ENCODE measurements at places on chromosomes 1 and 21.

GRCh38 chr1:176595217-176595616, 132.2 kb downstream of the PAPPA2 start:
- DNase-seq = no peak

DNA sequence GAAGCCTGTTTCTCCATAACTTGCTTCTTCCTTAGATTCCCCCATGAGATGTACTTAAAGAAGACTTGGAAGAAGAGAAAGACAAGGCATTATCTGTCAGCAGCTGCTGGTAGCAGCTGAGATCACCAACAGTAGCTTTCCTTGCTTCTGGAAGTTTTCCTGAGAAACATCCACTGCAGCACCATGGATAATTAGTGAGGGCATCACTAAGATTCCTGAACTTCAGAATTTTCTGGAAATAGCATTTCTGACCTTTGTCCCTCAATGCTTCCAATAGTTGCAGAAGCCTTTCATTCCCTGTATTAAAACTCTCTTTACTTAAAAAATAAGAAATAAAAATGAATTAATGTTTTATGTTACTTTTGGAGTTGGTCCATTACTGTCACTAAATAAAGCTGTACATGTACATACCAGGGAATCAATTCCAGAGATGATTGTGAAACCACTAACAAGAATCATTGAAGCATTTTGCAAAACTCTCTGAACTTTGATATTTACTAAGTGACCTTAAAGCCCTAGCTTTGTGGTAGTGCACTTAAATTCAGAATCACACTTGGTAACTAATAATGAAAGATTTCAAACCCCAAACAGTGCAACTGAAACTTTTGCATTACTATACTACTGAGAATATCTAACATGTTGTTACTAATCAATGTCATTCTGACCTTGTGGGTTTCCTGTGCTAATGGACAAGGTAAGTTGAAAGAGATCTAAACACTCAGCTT, at the start of gene CFHR4:
CFHR4 (plus strand) TSS at position 538 of the 725 bp plus-strand sequence; CDS start at position 637, 99 bp downstream.
- DNase-seq = peak; percentile 17

- DNase-seq = no peak
These were observed 3.4 kb upstream of the COL6A2 start for GRCh38 chr21:46094401-46095082.

DNA sequence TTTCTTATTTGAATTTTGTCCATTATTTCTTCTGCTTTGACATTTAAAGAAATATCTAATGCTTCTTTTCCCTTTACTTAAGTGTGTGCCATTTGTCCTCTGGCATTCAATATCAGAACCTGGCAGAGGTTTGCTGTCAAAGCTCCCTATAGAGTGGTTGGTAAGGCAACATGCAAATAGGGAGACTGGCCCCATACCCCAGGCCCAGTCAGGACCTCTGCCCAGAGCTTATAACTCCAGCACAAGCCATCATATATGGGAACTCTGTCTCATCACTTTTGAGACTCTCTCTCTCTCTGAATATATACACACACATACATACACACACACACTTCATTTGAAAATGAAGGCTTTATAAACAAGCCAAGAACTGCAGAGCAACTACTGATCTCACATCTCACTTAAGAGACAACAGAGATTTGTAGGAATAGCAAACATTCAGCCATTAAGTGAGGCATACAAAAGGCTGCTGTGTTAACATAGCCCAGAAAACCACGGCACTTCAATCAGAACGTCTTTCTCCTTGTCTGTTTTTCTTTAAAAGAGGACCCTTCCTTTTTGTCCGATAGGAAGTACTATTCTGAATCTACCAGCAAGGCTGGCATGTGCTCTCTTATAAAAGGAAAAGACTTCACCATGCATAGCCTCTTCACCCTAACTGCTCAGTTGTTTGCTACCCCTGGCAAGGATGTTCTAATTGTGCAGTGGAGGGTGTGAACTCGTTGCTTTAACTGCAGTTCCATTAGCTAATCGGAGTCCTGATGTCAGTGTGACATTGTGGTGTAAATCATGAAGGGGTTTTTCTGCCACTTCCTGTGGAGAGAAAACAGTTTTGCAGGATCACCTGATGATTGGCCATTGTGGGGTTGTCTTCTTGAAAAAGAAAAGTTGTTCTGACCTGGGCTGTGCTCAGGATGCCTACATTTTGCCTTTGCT, 101.7 kb downstream of the NR5A2 start:
- no peak for DNase-seq

DNA sequence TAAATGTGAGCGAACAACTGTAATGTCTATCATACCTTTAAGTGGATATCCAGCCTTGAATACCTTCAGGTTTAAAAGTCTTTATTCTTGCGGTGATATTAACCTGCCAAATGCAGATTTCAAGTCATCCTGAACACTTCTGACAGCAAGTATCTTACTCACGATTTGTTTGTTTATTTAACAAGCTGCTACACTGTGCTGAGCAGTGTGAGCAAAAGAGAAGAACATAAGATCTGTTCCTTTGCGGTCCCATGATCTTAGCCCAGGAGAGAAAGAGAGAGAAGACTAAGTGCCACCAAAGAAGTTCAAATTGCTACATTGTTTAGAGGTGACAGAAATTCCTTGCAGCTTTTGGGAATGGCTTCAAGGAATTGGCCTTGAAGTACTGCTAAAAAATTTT, 9.5 kb upstream of the IL24 start:
- no peak for DNase-seq

GRCh38 chr1:182149411-182149965, 88.0 kb upstream of the ZNF648 start:
- DNase-seq = no peak

GRCh38 chr1:228963795-228964177, 228.5 kb downstream of the RHOU start:
- DNase-seq = no peak

GRCh38 chr1:94101613-94102525, 19.1 kb downstream of the ABCA4 start:
- no peak for DNase-seq

GRCh38 chr21:43364261-43364510, 62.7 kb downstream of the SIK1 start:
- DNase-seq = no peak

DNA sequence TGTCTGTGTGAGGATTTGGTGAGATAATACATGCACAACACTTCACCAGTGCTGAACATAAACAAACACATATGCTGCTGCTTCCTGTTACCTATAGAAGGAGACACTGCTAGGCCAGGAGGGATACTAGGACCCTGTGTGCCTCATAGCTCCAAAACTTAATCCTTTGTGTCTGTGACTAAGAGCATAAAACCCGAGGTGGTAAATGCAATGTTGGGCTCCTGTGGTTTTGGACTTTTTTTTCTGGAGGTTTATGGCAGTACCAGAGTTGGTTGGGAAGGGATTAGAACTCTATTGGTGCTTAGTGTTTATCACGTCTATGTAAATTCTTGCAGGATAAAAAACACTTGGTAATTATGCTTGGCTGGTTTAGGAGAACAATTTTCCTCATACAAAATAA, 122.9 kb downstream of the NUF2 start:
- no peak for DNase-seq

GRCh38 chr1:10521537-10522157, 46.9 kb downstream of the PEX14 start:
- DNase-seq = no peak

DNA sequence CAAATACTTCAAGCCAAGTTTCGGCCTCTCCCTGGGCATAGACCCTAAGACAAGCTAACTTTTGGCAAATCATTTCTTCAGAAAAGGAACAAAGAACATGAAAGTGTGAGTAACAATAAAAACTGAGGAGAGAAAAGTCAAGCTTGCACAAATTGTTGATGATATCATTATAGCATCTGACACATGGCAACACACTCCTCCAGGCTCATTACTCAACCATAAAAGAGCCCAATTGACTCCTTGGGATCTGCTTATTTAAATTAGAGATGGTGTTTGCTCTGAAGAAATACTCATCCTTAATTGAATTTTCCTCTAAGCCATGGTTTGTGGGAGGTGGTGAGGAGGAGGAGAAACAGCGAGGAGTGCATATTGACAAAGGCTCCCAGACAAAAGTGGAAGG, 54.5 kb downstream of the TNFSF4 start:
- DNase-seq = no peak

DNA sequence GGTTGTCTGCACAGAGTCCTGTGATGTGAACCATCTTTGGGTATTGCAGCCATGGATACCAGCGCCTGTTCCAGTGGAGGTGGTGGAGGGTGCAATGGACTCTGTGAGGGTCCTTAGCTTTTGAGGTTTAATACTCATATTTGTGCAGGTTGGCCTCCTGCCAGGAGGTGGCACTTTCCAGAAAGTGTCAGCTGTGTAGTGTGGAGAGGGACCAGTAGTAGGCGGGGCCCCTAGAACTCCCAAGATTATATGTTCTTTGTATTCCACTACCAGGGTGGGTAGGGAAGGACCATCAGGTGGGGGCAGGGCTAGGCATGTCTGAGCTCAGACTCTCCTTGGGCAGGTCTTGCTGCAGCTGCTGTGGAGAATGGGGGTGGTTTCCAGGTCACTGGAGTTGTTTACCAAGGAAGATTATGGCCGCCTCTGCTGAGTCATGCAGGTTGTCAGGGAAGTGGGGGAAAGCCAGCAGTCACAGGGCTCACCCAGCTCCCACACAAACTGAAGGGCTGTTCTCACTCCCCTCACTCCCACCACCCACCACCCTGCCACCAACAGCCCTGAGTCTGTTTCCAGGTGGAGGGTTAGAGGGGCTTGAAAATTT, 31.2 kb upstream of the ZNF678 start:
- no peak for DNase-seq

GRCh38 chr1:18417316-18418269, 63.1 kb upstream of the KLHDC7A start:
- DNase-seq = no peak

- no peak for DNase-seq
These were observed 44.5 kb downstream of the PHTF1 start for GRCh38 chr1:113714606-113715269.

- no peak for DNase-seq
These were observed 23.2 kb upstream of the CAMTA1 start for GRCh38 chr1:6762060-6762459.

GRCh38 chr1:93348104-93348728, 2.5 kb downstream of the DR1 start:
- no peak for DNase-seq

DNA sequence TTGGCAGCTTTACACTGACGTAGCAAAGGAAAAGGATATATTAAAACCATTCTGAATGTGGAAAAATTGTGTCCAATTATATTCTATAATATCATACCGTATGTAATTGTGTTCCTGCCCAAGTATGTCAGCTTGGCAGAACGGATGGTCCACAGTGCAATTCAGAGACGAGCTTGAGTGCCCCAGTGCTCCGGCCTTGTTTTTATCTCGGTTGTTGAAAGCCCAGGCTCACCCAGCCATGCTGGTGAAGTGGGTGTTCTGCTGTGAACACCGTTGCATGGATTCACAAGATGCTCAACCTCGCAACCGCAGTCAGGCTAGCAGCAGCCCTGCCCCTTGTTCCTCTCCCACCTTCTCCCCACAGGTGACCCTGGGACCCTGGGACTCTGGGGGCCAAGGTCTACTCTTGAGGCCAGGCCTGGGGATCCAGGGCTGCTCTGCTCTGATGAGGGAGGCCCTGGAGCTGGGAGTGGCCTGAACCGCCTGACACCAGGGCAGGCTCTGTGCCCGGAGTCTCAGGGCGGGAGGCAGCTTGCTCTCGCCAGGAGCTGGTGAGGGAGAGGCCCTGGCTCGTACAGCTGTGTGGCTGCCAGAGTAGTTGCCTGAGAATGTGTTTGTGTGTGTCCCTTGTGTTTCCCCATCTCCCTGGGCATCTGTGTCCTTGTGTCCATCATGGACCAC, 11.2 kb downstream of the PTPRF start:
- no peak for DNase-seq

- DNase-seq = no peak
These were observed 71.4 kb downstream of the DIRAS3 start for GRCh38 chr1:67978890-67979516.

GRCh38 chr1:167416506-167416905, 101.8 kb downstream of the CD247 start:
- DNase-seq = no peak

DNA sequence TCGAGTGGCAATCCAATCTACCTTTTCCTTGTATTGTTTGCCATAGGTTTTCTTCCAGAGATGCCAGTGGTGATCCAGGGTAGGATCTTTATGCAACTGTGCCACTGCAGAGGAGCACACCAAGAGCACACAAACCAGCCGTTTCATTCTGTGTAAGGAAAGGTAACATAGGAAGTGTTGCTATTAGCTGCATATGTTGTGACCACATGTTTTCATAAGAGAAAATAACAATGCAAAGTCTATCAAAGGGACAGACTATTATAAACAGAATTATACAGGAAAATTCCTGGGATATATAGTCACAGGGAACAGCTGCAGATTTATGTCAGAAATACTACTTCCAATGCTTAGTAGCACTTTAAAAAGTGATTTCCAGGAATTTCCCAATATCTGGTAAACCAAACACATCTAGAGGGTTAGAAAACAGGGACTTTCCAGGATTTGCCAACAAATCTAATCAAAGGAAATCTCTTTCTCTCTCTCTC, 919 bp downstream of the CTSS start:
- peak; percentile 15 for DNase-seq

- no peak for DNase-seq
These were observed 5.2 kb upstream of the C2CD2 start for GRCh38 chr21:41958886-41959563.

All from GM06990 (cell line).